Stimulated activated CD4-positive, alpha-beta T cell treated with anti-CD3 and anti-CD28 coated beads, Interleukin-1b, Interleukin-23, amount 100 ng/mL, for 1 hour (primary cell): ENCODE measurements at places on chromosomes 2 and 18.

- no peak for DNase-seq
These were observed 335.1 kb downstream of the SETBP1 start for GRCh38 chr18:45015788-45016128.

DNA sequence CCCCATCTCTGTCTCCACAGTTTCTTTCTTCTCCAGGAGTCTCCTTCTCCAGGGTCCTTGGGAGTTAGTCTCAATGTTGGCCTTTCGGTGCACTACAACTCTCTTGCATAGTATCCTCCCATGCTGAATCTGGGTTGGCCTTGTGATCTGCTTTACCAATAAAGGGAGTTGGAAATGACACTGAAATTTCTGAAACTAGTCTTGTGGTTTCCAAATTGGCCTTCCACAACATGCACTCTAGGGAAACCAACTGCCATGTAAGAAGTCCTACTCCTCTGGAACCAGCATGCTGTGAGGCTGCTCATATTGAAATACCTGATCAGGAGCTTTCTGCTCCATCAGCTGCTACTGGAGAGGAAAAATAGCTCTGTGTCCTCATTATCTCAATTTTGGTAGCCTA is 9.9 kb upstream of the ABHD3 start:
- no peak for DNase-seq

DNA sequence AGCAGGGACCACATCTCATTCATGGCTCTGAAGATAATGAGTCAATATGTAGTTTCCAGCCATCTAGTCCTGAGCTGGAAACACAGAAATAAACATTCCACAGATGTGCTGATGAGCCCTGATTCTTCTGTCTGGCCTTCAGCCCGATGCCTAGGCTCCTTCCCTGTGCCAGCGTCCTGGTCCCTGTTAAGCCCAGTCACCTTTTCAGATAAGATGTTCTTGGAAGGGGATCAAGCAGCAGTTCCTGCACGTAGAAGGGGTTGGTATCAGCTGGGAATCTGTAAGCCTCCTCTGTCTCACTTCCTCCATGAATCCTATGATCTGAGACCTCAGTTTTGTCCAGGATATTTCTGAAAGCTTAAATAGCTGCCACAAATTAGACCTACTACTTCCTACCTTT is 149.3 kb downstream of the TTC32 start:
- no peak for DNase-seq

GRCh38 chr2:232120911-232121310 is 159.4 kb downstream of the DIS3L2 start:
- DNase-seq, result no peak

DNA sequence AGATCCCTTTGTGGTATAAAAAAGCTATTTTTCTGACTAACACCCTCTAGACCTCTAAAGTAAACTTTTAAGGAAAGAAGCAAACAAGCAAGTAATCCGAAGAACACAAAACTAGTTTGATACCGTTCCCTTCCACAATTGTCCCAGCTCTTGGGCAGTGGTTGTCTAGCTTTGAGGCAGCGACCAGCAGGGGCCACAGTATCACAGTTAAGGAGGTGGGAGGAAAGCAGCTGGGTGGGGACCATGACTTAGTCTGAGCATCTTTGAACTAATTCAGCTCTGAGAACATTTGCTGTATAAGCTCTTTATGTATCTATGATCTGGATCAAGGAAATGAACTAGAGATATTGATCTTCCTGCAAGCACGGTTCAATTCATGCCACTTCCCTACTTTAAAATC is 51.0 kb downstream of the SF3B1 start:
- no peak for DNase-seq

DNA sequence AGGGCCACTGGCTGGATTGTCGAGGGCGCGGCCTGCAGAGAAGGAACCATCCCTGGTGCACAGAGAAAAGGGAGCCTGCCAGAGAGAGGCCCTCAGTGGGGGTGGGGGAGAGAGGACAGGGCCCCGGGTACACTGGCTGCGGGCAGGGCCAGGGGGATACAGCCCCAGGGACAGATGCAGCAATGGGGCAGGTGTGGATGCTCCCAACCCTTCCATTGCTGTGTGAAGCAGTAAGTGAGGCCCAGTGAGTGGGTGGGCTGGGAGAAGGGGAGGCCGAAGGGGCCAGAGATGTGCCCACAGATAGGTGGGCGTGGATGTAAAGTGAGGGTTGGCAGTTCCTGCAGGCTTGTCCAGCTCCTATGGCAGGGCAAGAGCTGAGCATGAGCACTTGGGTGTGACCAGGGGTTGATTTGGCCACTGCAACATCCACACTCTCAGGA is 7.4 kb downstream of the AGXT start:
- DNase-seq, result no peak

GRCh38 chr2:64698668-64699444 is 45.1 kb upstream of the SERTAD2 start:
- no peak for DNase-seq

- DNase-seq, result no peak
These were observed 64.4 kb downstream of the EML6 start for GRCh38 chr2:54787755-54788366.

DNA sequence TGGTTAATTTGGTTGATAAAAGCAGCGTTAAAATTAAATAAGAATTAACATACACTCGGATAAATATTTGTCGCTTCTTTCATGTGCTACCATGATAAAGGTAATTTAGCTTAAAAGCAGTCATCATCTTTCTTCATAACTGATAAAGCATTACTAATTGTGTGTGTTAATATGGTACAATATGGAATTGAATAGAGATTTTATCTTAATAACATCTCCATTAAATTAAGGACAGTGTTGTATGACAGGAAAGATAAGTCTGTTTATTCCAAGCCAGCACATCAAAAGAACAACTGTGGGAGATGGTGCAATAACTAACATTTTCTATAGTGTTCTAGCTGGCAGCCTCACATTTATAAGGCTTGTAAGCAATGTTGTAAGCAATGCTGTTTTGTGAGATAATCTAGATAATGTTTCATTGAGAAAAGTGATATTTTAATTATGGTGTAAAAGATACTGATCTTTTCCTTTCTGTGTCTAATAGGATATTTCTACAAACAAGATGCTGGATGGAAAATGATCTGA is 64.4 kb upstream of the AFF3 start:
- DNase-seq, result no peak

DNA sequence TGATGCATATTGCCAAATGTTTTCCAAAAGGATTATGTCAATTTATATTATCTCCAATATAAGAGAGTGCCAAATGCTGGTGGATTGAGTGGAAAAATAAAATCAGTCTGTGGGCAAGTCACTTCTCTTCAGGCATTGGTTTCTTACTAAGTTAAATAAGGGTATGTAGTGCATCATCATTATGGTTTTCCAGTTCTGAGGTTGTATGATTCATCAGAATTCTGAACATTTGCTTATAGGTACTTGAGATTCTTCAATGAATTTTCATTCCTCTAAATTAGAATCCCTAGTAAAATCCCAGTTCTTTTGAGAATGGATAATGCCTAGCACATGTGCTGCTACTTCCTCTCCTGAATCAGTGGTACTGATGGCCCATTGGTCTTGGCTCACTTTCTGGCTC is 188.9 kb upstream of the OSR1 start:
- DNase-seq, result no peak

DNA sequence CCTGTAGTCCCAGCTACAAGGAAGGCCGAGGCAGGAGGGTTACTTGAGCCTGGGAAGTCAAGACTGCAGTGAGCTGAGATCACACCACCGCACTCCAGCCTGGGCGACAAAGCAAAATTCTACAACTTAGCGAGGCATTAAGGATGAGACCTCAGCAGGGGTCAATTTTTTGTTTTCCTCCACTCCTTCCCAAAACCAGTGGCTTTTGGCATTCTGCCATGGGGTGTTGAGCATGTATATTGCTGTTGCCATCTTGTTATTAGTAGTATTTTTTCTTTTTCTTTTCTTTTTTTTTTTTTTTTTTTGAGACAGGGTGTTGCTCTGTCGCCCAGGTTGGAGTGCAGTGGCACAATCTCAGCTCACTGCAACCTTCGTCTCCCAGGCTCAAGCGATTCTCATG is 8.9 kb upstream of the GIGYF2 start:
- no peak for DNase-seq

GRCh38 chr2:191923652-191923997 is 76.7 kb upstream of the CAVIN2 start:
- no peak for DNase-seq

- no peak for DNase-seq
These were observed 18.6 kb downstream of the TMEM182 start for GRCh38 chr2:102780467-102780866.

DNA sequence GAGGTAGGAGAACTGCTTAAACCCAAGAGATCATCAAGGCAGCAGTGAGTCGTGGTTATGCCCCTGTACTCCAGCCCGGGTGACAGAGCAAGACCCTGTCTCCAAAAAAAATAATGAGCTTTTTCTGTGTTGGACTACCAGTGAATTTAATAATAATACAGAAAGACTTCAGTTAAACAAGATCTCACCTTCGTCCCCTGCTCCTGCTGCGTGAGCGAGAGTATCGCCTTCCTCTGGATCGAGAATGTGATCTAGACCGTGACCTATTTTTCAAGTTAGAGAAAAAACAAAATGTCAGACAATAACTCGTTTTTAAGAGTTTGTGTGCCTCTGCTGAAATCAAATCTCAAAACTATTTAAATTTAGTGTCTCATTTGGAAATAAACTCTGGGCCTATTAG is 2.8 kb downstream of the SRSF7 start:
- DNase-seq, result no peak

GRCh38 chr18:489244-490023 is 11.1 kb downstream of the COLEC12 start:
- DNase-seq, result no peak

GRCh38 chr2:28350791-28351285 is 41.8 kb upstream of the FOSL2 start:
- no peak for DNase-seq

- no peak for DNase-seq
These were observed 15.6 kb upstream of the ACTG2 start for GRCh38 chr2:73877071-73877802.

GRCh38 chr2:240024766-240025165 is 376 bp downstream of the NDUFA10 start:
- no peak for DNase-seq

DNA sequence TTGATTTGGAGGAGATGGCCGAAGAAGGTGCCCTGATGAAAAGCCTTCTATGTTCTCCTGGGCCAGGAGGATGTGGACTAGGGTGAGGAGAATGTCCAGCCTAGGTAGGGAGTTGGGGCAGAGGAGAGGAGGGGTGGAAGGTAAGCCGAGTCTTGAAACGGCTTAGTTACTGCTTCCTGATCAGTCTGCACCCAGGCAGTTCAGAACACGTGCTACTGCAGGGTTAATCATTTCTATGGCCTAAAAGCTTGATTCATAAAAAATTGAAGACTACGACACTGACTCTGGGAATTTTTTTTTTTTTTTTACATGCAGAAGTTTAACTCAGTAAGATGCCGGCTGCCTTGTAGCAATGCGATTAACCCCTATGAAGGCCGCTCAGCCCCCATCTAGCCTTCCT is 125.3 kb downstream of the TMEM163 start:
- DNase-seq, result no peak

DNA sequence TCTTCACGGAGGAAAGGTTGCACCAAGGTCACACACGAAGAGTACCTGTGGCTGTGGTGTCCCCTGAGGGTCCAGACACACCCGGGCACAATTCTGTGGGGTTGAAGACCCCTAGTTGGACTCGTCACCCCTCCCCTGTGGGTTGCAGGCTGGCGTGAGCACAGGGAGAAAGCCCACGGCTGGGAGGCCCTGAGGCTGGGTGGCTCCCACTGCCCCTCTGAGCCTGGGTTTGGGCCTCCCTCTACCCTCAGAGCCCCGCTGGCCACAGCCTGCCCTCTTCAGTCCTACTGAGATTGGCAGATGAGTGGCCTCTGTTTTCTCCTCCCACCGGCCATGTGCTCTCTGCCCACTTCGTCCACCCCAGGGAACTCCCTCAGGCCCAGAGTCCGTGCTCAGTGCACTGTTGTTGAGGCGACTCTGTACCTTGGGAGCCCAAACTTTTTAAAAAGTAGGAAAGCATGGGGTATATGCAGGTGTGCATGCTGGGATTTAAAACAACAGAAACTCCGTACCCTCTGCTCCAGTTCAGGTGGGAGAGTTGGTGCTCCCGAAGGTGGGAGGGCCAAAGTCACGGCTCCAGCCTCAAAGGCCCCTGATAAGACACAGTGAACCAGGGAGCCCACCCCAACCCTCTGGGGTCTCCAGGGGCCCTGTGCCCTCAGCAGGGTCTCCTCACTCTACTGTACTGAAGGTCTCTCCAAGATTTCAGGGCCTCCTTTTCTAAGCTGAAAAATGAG is 19.1 kb downstream of the RAMP1 start:
- DNase-seq, result no peak

DNA sequence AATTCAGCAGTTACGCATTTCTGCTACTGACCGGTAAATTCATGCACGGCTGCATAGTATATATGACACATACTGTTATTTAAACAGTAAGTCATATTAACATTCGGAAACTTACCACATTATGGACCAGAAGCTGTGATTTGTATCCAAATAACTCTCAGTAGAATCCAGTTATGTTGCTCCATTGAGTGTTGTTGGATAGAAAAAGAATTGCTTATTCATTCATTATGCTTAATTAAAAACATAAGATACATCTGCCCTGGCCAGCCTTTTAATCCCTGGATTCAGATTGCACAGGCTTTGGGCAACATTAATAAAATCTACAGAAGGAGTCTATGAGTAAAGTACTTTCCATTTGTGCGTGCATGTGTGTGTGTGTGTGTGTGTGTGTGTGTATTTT is 111.3 kb downstream of the CPS1 start:
- DNase-seq, result no peak

GRCh38 chr2:178205853-178206521 is 11.7 kb downstream of the OSBPL6 start:
- DNase-seq, result no peak

DNA sequence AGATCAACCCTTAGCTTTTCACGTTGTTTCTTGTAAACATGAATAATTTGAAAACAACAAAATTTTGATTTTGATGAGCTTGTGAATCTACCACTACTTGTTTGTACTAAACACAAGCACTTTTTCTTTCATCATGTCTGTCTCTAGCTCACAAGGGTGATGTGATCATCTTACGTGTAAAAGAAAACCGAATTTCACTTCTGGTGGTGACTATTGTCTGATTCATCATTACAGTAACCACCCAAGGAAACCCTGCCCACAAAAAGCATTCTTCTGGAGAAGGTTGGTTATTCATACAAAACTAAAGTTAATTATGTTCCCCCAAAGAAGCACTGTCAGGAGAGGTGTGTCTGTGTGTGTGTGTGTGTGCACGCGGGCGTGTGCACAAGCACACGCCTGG is 285.4 kb downstream of the ZNF516 start:
- DNase-seq, result no peak

- DNase-seq, result no peak
These were observed 78.5 kb upstream of the STK17B start for GRCh38 chr2:196249860-196250259.

DNA sequence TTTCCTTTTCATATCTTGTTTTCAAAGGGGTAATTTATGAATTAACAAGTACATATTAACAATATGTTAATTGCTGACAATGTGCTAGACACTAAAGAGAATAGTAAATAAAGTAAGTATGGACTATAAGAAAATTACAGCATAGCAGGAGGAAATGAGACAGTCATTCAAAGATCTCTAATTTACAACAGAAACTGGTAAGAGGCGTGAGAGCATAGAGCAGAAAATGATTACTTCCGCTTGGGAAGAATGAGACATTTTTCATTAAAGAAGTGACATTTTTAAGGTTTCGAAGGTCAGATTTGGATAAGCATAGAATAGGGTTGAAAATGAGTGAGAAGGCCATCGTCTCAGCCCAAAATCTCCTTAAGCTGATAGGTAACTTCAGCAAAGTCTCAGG is 184.4 kb upstream of the SESTD1 start:
- no peak for DNase-seq

- DNase-seq, result no peak
These were observed 90.9 kb upstream of the SMAD7 start for GRCh38 chr18:49041435-49042245.

- DNase-seq, result no peak
These were observed 119.2 kb downstream of the INHBB start for GRCh38 chr2:120465012-120465700.
